ENCODE measurements at places on chromosomes 1 and 21.
A peak's percentile ranks its signal among the peaks of the same experiment; 100 is the strongest.

DNA sequence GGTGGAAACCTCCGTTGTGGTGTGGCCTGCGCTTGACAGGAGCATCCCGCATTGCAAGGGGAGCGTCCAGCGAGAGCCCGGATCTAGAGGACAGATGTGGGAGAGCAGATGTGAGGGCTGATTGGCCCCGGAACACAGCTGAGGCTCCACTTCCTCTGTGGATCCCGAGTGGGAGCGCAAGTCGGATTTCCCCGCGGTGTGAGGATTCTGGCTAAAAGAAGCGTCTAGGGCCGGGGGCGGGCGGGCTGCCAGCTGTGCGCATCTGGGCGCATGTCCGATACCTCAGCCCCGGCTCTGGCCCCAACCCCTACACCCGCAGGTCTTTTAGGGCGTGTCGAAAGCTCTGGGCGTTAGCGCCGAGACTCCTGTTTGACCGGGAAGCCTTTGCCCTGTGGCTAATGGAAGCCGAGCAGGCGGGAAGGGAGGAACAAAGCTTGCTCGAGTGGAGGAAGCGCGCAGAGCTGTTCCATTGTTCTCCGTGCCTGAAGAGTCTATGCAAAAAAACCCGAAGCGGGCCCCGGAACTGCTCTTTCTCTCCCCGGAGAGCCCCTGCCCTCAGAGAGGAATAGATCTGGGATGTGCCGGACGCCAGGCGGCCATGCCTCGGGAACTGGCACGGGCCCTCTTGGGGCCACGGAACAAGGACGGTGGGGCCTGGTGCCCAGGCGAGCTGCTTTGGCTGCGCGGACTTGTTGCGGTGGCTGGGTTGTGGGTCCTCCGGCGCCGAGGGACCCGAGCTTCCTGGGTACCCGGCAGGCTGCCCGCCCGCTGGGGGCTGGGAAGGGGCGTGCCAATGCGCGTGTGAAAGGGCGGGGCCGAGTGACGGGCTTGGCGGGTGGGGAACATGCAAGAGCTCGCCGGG, 111.1 kb downstream of the NAV1 start:
- no peak for DNase-seq

DNA sequence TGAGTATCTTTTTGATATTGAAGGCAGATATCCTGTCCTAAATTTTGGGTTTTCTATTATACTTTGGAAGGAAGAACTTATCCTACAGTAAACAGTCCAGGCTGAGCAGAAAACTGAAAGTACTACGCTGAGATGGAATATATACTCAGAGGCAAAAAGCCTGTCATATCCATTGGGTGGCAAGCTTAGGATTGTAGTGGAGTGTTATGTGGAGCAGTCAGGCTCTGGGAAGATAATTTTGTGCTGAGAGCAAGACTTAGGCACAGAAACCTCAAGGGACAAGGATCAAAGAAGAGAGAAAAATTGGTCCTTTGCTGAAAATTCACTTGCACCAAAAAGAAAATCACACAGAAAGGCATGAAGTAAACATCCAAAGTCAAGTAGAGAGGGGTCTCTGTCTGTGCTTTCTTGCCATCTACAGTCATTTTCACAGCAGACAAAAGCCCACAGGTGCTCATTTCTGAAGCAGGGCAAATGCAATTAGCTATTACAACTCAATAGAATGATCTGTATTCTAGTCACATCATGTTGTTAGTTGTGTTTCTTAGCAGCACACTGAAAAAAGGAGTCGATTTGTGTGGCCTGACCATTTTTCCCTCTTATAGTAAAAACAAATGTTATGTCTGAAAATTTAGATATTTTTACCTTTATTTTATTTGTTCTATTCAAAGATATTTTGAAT, 38.5 kb downstream of the CRB1 start:
- no peak for DNase-seq

DNA sequence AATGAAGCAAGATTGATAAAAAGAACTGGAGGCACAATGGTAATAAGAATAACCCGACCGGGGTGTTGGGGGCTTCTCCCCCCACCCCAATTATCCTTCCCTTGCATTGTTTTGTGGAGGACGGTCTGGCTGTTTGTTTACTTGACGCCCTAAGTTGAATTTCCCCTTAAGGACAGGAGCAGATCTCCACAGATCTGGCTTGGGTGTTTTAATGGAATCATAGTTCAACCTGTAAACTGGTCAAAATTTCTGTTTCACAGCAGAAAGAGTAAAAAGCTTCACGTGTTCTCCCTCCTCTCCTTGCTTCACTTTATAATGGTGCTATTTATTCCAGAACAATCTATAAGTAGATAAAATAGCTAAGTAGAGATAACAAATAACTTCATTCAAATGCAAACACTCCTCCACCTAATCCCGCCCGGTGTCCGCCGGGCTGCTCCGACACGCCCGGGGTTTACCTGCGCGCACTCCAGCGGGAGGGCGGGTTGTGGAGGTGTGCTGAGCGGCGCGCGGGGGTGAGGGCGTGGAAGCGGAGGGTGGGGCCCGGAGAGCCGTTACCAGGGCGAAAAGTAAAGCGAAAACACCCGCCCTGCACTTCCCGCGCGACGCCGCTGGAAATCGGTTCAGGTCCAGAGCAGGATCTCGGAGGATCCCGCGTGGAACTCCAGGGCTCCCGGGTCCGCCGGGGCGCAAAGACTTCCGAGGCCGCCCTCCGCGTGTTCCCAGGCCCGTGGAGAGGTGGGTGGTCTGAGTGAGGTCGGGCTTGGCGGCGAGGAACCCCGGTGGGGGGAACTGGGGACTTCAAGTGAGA, 2.0 kb upstream of the ATF3 start:
- no peak for DNase-seq

- peak; percentile 35 for DNase-seq
These were observed 443.5 kb upstream of the B3GALT2 start for GRCh38 chr1:193629875-193630274.

DNA sequence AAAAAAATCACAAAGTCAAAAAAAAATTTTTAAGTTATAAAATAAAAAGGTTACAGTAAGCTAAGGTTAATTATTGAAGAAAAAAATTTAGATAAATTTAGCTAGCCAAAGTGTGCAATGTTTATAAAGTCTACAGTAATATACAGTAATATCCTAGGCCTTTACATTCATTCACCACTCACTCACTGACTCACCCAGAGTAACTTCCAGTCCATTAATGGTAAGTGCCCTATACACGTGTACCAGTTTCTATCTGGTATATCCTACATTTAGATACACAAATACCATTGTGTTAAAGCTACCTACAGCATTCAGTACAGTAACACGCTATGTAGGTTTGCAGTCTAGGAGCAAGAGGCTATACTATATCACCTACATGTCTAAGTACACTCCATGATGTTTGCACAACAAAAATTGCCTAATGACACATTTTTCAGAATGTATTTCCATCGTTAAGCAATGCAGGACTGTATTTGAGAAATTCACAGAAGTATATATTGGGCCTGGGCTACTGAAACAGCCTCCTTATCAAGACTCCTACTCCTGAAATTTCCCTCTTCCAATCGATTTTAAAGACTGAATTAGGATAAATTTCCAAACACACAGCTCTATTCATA, 155.1 kb downstream of the COP1 start:
- DNase-seq = no peak

DNA sequence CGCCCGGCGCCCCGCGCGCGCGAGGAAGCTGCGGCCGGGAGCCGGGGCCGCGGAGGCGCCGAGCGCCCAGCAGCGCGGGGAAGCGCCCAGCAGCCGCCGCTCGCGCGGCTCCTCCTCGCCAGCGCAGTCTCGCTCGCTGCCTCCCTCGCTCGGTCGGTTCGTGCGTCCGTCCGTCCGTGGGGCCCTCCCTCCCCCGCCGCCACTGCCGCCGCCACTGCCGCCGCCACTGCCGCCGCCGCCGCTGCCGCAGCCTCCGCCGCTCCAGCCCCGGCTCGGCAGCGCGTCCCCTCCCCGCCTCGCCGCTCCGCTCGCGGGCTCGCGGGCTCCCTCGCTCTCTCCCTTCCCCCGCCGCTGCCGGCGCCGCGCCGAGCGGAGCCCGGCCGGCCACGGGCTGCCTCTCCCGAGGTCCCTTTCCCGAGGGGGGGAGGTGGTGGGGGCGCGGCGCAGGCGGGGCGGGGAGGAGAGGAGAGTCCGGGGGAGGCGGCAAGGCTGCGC, at the start of gene KCND3:
TSS of gene KCND3 (minus strand) at position 138 of the 495 bp plus-strand sequence.
- no peak for DNase-seq

DNA sequence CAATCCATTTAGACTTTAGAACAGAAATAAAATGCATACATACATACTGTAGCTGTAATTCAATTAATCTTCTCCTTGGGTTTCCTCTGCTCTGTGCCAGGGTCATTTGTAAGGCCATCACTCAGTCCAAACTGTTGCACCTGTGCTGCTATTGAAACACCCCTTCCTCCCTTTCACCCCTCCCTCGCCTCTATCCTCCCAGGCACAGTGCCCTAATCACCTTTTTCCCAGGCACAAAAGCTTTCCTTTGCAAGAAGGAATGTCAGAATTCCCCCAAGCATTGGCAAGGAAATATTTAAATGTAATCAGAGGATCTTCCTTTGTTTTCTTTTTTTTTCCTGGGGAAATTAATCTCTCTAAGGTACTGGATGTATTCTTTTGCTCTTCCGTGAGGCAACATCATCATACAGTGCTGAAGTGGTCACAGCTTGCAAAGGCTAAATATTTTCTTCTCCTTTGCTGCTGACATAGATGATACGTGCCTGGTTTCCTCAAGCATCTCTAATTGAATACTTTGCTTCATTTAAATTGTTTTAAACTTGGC, 339.3 kb upstream of the NR5A2 start:
- DNase-seq = no peak

DNA sequence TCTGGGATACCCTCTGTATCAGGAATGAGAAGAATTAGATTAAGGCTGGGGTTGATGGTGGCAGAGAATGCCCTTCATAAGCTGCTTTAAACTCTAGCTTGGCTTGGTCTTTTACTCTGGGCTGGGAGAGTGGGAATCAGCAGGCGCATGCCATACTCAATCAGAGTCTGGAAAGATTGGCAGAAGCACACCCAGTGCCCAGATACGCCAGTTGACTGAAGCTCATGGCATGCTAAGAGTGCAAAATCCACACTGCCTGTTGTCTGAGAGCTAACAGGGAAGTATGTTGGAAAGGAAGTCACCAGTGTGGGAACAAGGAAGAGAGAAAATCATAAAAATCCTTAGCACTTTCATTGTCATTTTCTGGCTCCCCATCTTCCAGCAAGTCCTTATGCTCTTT, 53.0 kb downstream of the HMCN1 start:
- peak; percentile 34 for DNase-seq

- no peak for DNase-seq
These were observed 14.3 kb upstream of the KCNK1 start for GRCh38 chr1:233599542-233600073.

Measured in retinal pigment epithelial cell (primary cell).